Lung (tissue), 17 donors: ENCODE measurements at places on chromosomes 5 and 9.

GRCh38 chr5:105630803-105631202, 2039.9 kb downstream of the EFNA5 start:
- DNase-seq = no peak

- no peak for DNase-seq
Measured at GRCh38 chr9:23774266-23774665, 51.8 kb downstream of the ELAVL2 start.

GRCh38 chr5:142465476-142465875, 140.7 kb upstream of the SPRY4 start:
- no peak for DNase-seq

DNA sequence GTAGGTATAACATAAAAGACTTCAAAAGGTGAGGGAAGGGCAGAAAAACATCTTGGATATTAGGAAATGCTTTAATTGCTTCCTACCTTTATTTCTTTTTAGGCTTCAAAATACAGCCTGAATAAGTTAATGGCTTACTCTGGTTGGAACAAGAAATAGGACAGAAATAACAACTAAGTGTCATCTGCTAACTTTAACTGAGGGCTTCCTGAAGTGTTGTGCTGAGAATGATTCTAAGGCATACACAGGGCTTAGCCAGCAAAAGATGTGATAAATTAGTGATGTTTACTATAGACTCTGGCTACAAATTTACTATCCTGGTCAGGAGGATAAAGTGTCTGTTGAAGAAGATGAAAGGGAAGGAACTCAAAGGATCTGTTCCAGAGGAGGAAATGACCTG, 34.2 kb downstream of the ABHD17B start:
- DNase-seq = no peak

GRCh38 chr5:154268073-154268472, 77.5 kb downstream of the GALNT10 start:
- no peak for DNase-seq

GRCh38 chr9:34559624-34560455, 29.7 kb downstream of the CNTFR start:
- peak; percentile 84 for DNase-seq

GRCh38 chr9:80586786-80587330, 1015.1 kb downstream of the TLE4 start:
- DNase-seq = no peak

DNA sequence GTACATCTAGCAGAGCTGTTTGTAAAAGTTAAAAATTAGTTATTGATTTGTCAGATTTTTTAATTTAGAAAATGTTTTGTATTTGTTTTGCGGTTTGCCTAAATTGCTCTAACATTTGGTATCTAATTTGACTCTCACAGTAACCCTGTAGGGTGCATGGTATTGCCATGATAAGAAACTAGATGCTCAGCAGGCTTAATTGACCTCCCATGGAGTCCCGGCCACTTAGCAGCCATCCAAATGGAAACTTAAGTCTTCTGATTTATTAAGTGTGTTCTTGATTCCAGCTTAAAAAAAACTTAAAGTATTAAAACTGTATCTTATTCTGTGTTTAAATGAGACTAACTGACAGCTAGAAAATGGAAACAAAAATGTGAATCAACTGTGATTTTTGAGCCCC, 54.5 kb downstream of the CAST start:
- peak; percentile 23 for DNase-seq

DNA sequence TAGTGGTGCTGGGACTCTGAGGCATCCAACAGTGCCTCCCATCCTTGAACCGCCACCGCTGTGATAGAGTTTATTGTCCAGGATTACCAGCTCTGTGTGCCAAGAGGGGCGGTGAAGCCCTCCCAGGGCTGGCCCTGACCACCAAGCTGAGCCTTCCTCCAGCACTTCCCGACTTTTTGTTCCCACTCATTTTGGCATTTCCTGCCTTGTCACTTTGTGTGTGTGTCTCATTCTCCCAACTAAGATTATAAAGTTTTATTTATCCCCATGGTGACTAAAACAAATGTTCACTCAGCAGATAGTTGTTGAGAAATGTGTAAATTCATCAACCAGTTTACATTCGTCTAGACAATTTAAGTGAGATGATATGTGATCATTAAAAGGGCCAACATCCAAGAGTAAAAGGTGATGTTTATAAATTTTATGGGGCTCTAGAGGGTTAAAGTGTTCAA, 2.5 kb downstream of the F2R start:
- DNase-seq = peak; percentile 22

- peak; percentile 36 for DNase-seq
Measured at GRCh38 chr5:117161718-117162335, 587.2 kb upstream of the SEMA6A start.

GRCh38 chr5:107464416-107464815, 206.3 kb downstream of the EFNA5 start:
- no peak for DNase-seq
